ENCODE measurements at places on chromosomes 16 and 17.

DNA sequence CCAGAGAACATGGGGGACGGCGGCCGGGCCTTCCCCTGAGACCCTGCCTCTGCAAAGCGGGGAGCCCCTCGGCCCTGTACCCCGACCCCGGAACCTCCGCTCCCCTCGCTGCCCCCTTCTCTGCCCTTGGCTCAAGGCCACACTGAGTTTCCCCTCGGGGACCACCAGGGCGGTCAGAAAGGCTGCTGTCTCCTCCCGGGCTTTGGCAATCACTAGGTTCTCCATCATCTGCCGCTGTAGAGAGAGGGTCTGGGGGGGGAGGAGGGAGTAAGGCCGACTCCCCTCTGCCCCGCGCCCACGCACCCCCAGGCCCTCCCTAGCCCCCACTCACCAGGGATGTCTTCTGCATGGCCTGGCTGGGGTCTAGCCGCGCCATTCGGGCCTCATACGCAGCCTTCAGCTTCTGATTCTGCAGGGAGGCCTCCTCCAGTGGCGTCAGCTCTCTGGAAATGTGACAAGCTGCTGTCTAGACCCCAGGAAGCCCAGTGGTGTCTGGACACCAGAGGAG, 8.4 kb downstream of the VPS9D1 start:
- DNase-seq = peak; percentile 25

DNA sequence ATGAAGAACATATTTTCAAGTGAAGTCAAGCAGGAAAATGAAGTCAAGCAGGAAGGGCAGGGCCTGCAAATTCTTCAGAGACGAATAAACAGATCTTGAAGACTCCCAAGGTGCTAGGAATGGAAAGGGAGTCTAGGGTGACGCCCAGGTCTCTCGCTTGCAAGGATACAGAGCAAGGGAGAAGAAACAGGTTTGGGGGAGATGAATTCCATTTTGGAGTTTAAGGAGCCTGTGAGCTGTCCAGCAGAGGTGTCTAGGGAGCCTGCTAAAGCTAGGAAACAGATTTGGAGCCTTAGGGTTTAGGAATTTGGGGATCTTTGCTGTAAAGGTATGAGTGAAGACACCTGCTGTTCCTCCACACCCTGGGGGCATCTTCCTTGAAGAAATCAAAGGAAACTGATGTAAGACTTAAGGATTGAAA, 2.0 kb upstream of the UNKL start:
- no peak for DNase-seq

DNA sequence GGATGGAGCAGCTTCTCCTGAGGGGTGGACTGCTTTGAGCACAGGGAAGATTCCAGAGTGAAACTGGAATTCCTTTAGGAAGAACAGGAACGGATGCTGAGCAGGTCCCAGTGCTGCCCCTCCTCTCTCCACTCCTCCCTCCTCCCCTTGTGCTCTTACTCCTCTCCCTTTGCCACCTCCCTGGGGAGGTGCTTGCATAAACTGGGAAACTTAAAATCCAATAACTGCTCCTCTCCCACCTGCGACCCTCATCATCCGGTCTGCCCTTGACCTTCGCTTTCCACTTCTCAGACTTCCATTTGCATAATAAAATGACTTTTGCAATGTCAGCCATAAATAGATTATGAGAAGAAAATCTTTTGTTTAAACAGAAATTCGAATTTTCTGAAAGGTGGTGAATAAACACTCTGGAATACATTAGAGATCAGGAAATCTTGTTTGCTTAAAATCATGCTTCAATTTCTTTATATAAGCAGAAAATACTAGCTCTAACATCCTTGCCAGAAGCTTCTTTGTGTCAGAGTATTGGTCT, 23.7 kb downstream of the HSBP1 start:
- DNase-seq = no peak

- DNase-seq = no peak
These were observed 56.2 kb downstream of the TK2 start for GRCh38 chr16:66493490-66494401.

Measured in fibroblast of skin of right quadriceps (primary cell).